ENCODE measurements at places on chromosomes 12 and 14.
A peak's percentile ranks its signal among the peaks of the same experiment; 100 is the strongest.

DNA sequence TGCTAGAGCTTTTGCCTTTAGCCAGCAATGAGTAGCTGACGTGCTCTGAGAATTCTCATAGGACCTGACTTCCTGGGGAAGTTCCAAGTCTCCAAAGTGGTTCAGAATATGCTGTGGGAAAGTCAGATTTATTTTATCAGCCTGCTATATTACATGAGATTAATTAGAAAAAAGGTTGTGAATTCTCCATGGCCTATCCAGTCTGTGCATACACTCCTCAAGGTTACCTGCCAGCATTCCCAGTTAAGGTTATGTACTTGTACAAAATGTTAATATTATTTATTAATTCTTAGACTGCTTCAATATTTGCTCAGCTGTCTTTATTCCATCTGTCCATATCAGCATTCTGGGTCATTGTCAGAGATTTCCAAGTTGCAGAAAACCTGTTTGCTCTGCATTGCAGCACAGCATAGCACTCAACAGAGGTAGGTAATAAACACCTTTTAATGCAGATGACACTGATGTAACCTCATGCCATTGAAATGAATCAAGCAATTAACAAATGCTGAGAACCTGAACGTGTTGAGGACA, 2.7 kb upstream of the SEL1L start:
- DNase-seq = no peak

- no peak for DNase-seq
Observed at GRCh38 chr12:105141320-105141922, 33.9 kb downstream of the WASHC4 start.

DNA sequence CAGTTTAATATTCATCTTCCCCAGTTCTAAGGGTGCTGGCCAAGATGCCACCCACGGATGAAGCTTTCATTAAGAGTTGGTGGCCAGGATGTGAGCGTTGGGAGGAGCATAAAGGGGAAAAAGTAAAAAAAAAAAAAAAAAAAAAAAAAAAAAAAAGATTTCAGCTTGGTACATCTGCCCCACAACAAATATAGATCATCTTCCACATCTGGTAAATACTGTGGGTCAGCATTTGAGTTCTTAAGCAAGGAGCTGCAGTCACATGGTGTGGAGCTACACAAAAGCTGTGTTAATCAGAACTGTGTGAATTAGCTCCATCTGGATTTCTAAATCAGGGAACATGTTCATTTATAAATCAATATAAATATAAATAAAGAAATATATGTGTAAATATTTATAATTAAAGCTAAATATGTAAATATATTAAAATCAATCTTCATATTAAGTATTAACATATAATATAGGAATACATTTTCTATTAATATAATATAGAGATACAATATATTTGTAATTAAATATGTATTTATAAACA, 262.3 kb downstream of the NUAK1 start:
- DNase-seq = no peak

DNA sequence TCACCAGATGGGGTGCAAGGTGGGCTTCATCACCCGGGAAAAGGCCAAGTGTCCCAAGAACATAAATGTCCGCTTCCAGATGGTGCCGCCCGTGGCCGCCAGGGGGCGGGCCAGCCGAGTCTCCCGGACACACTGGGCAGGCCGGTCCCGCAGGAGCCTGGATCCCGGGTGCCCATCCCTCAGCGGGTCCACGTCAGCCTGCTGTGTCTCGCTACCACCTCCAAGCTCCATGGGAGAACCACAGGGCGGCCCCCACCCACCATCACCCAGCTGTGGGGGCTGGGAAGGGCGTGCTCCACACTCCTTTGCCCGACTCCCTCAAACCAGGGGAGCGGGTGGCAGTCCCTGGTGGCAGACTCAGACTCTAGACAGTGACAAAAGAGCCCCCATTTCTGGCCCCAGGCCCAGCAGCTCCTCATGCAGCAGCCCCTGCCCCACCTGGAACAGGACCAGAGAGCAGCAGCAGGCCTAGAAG, 22.0 kb upstream of the NUDT14 start:
- DNase-seq = peak; percentile 65

DNA sequence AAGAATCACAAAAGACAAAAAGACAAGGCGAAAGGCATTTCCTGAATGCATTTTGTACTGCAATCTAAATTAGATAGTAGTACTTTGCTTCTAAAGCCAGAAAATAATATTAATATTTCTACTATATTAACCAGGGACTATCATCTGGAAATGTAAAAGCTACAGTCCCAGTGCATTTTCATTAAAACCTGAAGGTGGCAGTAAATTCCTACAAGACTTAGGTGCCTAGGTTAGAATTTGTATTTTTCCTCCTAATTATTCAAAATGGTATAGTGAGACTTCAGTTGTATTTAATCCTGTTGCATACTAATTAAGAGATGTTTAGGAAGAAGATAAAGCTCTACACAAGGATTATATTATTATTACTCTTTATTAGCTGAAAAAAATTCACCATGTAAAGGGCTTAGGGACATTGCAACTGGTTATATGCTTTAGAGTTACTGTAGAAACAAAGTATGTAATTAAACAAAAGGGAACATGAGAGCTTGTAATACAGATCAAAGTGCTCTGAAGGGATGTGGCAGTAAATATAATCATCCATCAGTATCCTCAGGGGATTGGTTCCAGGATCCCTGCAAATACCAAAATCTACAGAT, 53.6 kb downstream of the BRMS1L start:
- DNase-seq = no peak

DNA sequence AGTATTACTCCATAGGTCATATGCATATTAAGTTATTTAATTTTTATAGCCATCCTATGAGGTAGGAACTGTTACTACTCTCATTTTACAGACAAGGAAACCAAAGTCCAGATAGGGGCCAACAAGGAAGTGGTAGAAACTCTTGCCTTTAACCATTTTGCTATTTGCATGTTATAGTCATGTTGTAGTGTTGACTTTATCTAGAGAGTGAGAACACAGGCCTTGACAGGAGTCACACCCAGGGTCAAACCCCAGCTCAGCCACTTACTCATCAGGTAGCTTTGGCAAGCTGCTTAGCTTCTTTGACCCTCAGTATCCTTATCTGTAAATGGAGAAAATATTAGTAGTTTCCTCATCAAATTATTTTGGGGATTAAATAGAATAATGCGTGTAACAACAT, 156.2 kb downstream of the CAND1 start:
- no peak for DNase-seq

DNA sequence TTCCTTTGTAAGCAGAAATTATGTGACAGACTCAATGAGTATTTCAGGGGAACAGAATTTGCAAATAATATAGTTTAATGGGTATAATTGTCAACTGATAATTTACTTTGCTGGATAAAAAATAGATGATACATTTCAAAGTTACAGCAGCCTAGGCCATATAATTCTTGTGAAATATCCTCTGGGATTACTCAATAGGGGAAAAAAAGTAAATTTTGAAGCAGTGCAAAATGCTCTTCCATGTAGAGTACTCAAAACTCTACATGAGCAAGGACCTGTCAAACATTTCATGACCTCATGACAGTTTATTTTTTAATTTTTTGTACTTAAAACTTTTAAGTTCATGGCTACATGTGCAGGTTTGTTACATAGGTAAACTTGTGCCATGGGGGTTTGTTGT, 163.3 kb downstream of the DACT1 start:
- DNase-seq = no peak

- DNase-seq = peak; percentile 42
Observed at GRCh38 chr12:59444932-59445331, 150.9 kb upstream of the SLC16A7 start.

GRCh38 chr14:98477935-98478334, 794.1 kb downstream of the BCL11B start:
- DNase-seq = no peak

GRCh38 chr14:24766434-24766833, 132.4 kb upstream of the GZMB start:
- no peak for DNase-seq

- DNase-seq = peak; percentile 8
Observed at GRCh38 chr12:40034712-40035111, 71.2 kb downstream of the SLC2A13 start.

GRCh38 chr14:100498068-100498467, 89.1 kb downstream of the BEGAIN start:
- DNase-seq = no peak

- no peak for DNase-seq
Observed at GRCh38 chr14:94710731-94711130, 59.2 kb downstream of the GSC start.

- peak; percentile 46 for DNase-seq
Observed at GRCh38 chr12:52037248-52037861, 13.9 kb upstream of the NR4A1 start.

GRCh38 chr12:116303929-116304328, 26.4 kb upstream of the MED13L start:
- peak; percentile 47 for DNase-seq

Measured in fibroblast of skin of scalp (primary cell).